Right lobe of liver (tissue), 6 donors: ENCODE measurements at places on chromosomes 7 and 10.

DNA sequence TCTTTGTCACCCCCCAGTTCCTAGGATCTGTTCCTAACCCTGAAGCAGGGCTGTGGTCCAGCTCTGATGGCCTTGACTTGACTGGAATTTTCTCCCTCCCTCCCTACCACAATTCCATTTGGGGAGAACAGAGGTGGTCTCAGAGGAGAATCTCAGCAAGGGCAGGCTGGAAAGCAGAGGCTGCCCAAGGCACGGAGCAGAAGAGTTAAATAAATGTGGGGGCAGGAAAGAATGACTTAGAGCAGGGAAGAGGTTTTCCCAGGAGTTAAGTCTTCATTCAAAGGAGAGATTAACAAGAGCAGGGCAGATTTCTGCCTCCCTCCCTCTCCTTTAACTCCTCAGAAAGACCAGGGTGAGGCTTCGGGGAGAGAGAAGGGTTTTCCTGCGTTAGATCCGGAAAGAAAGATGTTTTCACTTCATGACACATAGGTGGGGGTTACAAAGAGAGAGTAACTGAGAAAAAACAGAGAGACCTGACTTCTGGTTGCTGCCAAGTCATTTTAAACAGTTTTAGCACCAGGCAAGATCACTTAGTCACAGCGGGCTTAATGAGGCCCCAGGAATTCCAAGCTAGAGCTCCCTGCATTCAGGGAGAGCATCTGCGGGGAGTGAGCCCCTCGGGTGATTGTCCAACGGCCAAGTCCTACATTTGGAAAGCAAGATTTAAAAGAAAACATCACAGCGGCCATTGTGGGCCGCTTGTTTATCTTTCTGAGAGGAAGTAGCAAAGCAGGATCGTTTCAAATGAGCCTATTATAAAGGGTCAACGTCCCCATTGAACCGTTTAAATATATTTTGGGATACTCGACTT is 78.7 kb downstream of the ARHGAP22 start:
- peaks cover 10% of the 10 kb centered on the region for H3K4me1 ChIP-seq
- no peaks in the 10 kb centered on the region for H3K36me3 ChIP-seq
- no peak overlapping the region for H3K27ac ChIP-seq
- no peaks in the 10 kb centered on the region for H3K27me3 ChIP-seq
- peak; percentile 3 for DNase-seq

DNA sequence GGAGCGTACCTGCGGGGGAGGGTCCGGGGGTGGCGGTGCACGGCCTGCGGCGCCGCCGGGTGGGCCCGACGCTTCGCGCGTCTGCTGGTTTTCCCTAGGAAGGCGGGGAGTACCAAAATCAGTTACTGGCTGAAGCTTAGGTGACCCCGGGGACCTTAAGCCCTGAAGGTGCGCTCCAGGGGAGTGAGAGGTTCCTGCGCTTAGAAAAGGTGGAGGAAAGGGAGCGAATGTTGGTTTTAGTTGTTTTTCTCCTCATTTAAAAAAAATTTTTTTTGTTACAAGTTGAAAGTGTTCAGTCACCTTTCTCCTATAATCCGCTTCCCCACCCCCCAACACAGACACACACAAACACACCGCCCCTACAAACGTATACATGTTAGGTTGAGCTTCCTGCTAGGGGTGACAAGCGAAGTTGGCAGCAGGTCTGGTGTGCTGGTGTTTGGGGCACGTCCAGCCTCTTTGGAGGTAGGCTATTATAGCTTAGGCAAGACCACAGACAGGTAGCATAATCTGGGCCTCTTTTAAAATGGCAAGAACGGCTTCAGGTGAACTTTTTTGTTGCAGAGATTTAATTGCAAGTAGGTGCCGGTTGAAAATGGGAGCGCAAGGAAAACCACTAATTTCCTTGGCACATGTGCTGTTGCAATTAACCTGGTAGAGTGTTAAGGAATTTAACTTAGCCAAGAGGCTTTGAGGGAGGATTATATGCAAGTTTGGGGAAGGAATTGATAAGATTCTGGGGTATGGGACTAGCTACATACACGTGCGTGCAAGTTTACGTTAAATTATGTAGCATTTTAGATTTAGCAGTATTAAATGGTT is 945 bp downstream of the ADD3 start:
- no peaks in the 10 kb centered on the region for H3K27me3 ChIP-seq
- peak; percentile 65 for DNase-seq
- no peaks in the 10 kb centered on the region for H3K4me1 ChIP-seq

DNA sequence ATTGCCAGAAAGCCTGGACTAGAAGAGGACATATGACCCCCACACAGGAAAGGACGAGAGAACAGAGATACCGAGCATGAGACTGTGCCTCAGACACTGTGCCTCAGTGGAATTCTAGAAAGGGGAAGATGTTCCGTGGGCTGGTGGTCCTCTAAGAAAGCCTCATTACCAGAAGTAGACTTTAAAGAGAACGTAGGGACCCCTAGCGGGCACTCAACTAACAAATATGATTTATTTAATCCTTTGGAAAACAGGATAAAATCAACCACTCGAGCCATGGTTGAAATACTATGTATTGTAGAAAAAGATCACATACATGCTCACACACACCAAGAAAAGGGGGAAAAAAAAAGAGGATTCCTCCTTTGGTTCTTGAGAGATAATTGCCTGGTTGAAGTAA is 701.2 kb upstream of the SORCS1 start:
- H3K27ac ChIP-seq, result no peak overlapping the region
- H3K4me3 ChIP-seq, result no peak overlapping the region
- no peaks in the 10 kb centered on the region for H3K4me1 ChIP-seq
- H3K27me3 ChIP-seq, result no peaks in the 10 kb centered on the region
- H3K36me3 ChIP-seq, result no peaks in the 10 kb centered on the region
- no peak for DNase-seq

GRCh38 chr7:157006829-157007469 is 3.5 kb downstream of the MNX1 start:
- no peak for DNase-seq
- no peak overlapping the region for H3K27ac ChIP-seq
- peaks cover 16% of the 10 kb centered on the region for H3K4me1 ChIP-seq
- H3K27me3 ChIP-seq, result peaks cover 69% of the 10 kb centered on the region
- no peak overlapping the region for H3K4me3 ChIP-seq
- no peaks in the 10 kb centered on the region for H3K36me3 ChIP-seq

GRCh38 chr10:1520909-1521565 is 216.3 kb downstream of the ADARB2 start:
- no peaks in the 10 kb centered on the region for H3K27me3 ChIP-seq
- DNase-seq, result no peak
- H3K36me3 ChIP-seq, result no peaks in the 10 kb centered on the region
- H3K4me1 ChIP-seq, result no peaks in the 10 kb centered on the region
- H3K4me3 ChIP-seq, result no peak overlapping the region
- H3K27ac ChIP-seq, result no peak overlapping the region

DNA sequence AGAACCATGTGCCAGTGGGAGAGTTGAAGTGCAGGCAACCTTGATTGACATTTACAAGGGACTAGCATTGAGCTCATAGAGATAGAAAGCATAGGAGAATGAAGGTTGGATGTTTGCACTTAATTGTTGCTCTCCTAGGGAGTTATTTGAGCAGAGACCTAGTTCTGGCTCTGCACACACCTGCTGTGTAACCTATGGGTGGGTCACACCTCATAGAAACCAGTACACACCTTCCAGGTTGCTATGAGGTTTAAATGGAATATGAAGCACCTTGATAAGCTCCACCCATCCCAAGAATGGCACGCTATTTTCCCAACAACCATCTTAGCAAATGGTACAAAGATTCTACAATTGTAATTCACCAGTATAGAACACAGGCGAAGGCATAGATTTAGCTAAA is 86.2 kb upstream of the AOAH start:
- no peaks in the 10 kb centered on the region for H3K27me3 ChIP-seq
- H3K27ac ChIP-seq, result no peak overlapping the region
- no peaks in the 10 kb centered on the region for H3K4me1 ChIP-seq
- no peaks in the 10 kb centered on the region for H3K36me3 ChIP-seq
- no peak overlapping the region for H3K4me3 ChIP-seq
- no peak for DNase-seq

DNA sequence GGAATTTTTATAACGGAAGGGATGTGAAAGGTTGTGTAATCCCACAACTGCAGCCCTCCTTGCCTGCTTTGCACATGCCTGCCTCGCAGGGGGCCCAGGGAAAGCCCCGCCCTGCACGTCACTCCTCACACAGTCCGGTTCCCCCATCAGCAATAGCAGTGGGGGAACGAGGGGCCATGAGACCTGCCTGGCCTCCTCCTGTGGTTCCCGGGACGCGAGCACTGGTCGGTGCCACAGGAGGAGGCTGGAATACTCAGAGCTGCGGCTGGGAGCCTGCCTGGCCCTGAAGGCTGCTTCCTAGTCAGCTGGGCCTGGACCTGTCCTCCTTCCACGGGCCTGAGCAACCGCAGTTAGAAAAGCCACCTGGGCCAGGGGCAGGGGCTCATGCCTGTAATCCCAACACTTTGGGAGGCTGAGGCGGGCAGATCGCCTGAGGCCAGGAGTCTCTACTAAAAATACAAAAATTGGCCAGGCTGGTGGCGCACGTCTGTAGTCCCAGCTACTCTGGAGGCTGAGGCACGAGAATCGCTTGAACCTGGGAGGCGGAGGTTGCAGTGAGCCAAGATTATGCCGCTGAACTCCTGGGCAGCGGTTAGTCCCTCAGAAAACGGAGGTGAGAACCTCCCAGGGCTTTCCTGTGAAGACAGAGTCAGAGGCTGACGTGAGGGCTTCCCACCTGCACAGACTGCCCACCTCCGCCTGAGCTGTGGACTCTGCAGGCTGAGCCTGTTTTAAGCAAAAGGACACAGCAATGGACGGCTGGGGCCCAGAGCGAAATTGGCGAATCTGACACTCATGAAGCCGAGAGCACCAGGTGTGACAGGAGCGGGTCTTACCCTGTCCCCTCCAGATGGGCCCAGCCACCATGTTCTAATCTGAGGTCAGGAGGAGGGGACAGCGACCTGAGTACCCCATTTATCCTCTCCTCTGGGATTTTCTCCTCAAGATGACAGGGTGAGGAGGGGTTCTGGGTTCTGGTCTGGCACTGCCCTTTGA is 52.9 kb downstream of the VIPR2 start:
- no peak for DNase-seq
- H3K27me3 ChIP-seq, result no peaks in the 10 kb centered on the region
- H3K27ac ChIP-seq, result no peak overlapping the region
- H3K4me3 ChIP-seq, result no peak overlapping the region

DNA sequence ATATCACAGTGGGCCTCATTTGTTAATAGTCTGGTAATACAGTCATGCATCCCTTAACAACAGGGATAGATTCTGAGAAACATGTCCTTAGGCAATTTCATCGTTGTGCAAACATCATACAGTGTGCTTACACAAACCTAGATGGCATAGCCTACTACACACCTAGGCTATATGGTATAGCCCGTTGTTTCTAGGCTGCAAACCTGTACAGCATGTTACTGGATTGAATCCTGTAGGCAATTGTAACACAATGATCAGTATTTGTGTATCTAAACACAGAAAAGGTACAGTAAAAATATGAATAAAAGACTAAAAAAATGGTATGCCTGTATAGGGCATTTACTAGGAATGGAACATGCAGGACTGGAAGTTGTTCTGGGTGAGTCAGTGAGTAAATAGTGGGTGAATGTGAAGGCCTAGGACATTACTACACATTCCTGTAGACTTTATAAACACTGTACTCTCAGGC is 12.0 kb upstream of the RHOBTB1 start:
- no peaks in the 10 kb centered on the region for H3K36me3 ChIP-seq
- no peak for DNase-seq
- no peak overlapping the region for H3K27ac ChIP-seq

- H3K4me1 ChIP-seq, result no peaks in the 10 kb centered on the region
- H3K27ac ChIP-seq, result no peak overlapping the region
- no peak overlapping the region for H3K4me3 ChIP-seq
- no peaks in the 10 kb centered on the region for H3K27me3 ChIP-seq
Observed at GRCh38 chr10:68088740-68089139, 13.7 kb upstream of the HERC4 start.

DNA sequence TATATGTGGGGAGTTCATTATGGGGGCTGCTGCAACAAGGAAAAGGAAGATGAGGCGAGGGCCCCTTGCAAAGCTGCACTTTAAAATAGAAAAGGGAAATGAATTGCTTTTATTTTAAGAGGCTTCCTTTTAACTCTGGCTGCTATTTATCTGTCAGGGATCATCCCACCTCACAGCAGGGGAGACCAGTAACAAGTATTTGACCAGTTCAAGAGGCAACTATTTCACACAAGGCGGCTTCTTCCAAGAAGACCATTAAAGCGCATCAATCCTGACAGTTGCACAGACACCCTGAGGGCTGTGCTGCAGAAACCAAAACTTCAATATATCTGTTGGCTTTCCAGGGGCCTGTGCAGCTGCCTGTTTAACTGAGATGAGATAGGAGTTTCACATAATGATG is 1009.2 kb downstream of the SORCS3 start:
- no peak for DNase-seq
- H3K27ac ChIP-seq, result no peak overlapping the region
- H3K36me3 ChIP-seq, result no peaks in the 10 kb centered on the region
- no peaks in the 10 kb centered on the region for H3K27me3 ChIP-seq

GRCh38 chr10:35928748-35929147 is 286.7 kb upstream of the FZD8 start:
- H3K36me3 ChIP-seq, result no peaks in the 10 kb centered on the region
- H3K4me1 ChIP-seq, result no peaks in the 10 kb centered on the region
- H3K27me3 ChIP-seq, result no peaks in the 10 kb centered on the region
- H3K4me3 ChIP-seq, result no peak overlapping the region
- no peak for DNase-seq
- H3K27ac ChIP-seq, result no peak overlapping the region

DNA sequence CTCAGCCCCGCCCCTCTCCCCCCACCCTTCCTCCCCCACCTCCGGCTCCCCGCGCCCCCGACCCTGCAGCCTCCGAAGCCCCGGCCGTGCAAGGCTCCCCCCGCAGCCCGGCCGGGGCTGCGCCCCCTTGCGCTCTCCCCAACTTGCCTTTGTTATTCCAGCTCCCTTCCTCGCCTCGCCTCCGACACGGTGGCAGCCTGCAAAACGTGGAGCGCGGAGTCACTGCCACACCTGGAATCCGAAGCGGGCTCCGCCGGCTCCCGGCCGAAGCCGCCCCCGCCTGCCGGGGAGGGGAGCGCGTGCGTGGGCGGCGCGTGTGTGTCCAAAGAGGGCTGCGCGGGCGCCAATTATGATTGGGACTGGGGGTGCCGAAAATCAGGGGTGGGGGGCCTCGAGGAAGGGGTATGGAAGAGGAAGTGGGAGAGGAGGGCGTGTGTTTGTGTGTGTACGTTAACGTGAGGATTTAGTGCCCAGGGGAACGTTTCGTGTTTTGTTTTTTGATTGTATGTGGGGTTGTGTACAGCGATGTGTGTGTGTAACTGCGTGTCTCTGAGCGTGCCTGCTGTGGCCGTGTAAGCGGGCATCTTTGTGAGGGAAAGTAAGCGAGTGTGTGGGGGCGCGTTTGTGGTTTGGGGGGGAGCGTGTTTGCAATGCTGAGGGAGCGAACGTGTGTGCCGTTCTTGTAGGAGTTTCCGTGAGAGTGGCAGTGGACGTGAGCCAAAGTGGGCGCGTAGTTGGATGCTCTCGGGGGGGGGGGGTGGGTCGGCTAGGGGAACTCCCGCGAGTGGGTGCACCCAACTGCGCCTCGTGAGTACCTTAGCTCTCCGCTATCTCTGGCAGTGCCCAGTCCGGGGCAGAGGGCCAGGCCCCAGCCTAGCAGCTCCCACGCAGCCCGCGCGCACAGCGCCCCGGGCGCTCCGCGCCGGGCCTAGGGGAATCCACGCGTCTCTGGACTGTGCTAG is 1.2 kb upstream of the ZMIZ1 start:
- H3K4me1 ChIP-seq, result peaks cover 9% of the 10 kb centered on the region
- no peak overlapping the region for H3K27ac ChIP-seq
- H3K36me3 ChIP-seq, result no peaks in the 10 kb centered on the region

GRCh38 chr10:16809074-16809718 is 8.0 kb downstream of the RSU1 start:
- no peak overlapping the region for H3K4me3 ChIP-seq
- H3K36me3 ChIP-seq, result no peaks in the 10 kb centered on the region
- no peak overlapping the region for H3K27ac ChIP-seq
